Right renal pelvis (tissue), 4 donors: ENCODE measurements at places on chromosomes 2 and 18.
A peak's percentile ranks its signal among the peaks of the same experiment; 100 is the strongest.

DNA sequence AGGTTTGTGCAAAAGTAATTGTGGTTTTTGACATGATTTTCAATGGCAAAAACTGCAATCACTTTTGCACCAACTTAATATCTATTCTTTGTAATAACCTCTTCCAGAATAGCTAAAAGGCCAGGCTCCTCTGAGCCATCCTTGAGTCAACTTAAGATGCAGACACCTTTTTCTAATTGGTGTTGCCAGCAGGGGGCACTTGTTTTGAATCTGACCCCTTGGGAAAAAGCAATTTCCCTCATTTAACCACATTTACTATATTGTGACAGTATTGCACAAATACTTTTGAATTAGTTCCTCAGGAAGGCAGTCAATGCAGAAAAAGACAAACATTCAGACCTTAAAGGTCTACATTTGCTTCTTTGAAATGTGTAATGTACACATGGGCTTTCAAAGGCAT, 78.6 kb upstream of the GALNT5 start:
- no peak for DNase-seq

DNA sequence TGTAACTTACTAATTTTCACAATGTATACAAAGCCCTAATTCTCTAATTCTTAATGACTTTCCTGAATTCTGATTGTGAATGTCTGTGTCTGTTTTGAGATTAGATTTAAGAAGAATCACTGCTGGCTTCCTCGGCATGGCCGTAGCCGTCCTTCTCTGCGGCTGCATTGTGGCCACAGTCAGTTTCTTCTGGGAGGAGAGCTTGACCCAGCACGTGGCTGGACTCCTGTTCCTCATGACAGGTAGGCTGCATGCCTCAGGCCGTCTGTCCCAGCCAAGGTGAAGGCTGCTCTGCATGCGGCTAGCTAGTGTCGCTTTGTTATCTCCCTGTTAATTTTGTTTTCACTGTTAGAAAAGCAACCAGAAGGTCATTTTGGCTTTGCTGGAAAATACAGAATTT, 41.2 kb downstream of the TMEM178A start:
- no peak for DNase-seq

GRCh38 chr18:415617-416612, 84.6 kb downstream of the COLEC12 start:
- no peak for DNase-seq

DNA sequence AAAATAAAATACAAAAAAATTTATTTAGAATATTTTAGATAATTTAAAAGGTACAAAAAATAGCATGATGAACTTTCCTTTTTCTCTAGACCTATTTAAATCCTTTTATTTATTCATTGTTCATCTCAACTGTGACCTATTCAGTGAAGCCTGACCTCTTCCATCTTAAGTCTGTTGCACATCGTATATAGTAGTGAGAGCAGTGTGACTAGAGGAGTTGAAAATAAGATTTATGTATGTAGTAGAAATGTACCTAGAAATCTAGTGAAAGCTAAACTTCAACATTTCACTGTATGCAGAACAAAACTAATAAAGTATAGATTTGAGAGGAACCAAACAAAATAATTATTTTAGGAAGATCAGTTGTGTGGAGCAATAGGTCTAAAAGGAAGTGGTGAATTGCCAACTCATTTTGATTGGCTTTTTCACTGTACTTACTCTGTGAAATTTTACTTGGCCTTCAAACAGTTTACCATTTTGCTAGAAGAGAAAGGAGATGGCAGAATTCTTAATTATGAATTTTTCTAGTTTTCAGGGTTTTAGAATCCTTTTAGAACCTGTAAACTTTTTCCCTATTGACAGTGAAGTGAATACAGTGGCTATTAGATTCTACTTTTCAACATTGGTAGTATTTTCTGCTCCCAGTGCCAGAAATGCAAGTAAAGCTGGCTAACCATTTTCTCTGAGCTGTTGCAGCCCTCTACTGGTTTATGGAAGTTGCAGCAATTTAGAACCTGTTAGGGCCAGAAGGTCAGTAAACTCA, 11.0 kb downstream of the ANKRD12 start:
- no peak for DNase-seq

- DNase-seq: no peak
Observed at GRCh38 chr18:39741755-39742466, 2176.3 kb upstream of the CELF4 start.

DNA sequence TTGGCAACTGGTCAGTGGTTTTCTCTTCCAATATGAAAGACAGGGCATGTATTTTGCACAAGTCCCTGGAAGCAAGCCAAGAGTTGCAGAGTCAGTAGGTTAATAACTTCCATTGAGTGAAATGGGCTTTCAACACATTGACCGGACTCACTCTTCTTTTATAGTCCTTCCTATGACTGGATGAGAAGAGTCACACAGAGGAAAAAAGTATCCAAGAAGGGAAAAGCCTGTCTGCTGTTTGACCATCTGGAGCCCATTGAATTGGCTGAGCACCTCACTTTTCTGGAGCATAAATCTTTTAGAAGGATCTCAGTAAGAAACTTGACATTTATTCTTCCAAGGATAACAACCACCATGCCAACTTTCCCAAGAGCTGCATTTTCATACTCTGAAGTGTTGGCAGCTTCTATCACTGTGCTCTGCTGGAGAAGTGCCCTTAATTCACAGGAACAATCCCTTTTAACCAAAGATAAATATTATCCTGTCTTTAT, 45.4 kb downstream of the RASGRP3 start:
- DNase-seq: peak; percentile 23

DNA sequence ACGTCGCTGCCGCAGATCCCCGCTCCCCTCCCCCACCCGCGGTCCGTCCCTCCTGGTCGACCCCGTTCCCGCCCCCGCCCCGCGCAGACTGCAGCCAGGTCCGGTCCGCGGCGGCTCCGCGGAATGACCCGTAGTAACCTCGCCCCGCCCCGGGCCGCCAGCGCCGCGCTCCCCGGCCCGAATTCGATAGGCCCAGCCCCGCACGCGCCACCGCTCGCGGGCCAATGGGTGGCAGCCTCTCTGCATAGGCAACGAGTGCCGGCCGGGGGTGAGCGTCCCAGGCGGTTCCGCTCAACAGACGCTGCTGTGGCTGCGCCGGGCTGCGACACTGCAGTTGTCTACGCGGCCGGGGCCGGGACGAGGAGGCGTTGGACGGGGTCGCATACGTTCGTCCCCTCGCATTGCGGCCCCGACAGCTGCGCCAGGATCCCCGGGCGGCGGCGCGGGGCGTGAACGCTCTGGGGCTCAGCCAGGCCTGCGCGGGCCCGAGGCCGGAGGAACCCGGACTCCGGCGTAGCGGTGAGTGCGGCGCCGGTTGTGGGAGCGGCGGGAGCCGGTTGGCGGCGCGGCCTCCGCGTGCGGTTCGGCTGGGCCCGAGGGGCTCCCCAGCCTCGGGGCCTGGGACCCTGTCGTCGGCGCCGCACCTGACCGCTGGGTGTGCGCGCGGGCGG, at the start of gene ACSL3:
Gene ACSL3 (plus strand): TSS at position 297 of the 671 bp plus-strand sequence. CDS start 47,737 bp downstream, outside the sequence.
- DNase-seq: peak; percentile 87

DNA sequence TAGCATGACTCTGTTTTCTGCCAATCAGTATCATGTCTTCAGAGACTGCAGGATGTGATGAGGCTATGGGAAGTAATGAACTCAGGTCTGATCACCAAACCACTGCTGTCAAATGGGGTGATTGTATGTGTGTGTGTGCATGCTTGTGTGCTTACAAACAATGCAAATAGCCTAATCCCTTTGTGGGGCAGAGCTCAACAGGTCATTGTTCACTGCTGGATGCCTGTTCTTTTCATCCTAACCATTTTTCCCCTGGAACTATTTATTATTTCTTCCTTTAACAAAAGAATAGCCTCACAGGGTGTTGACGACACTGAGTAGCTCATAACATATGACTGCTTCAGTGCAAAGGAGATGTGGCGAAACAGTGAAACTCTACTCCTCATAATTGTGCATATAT, 55.9 kb downstream of the NXPH2 start:
- DNase-seq: no peak

DNA sequence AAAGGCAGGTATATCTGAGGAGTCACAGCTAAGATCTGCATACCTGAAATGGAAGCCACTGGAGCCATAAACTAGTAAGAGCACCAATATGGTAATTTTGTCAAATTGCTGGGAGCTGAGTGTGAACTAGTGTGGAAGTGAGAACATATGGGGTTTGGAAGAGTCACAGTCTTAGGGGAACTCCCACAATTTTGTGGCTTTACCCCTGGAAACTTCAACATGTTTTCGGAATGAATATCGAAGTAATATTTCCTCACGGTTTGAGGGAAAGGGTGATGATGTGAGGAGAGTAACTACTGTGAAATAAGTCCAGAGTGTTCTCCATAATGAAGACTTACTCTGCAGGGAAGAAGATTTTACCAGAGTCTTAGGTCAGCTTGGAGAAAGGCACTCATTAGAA, 565.9 kb downstream of the RIT2 start:
- no peak for DNase-seq

DNA sequence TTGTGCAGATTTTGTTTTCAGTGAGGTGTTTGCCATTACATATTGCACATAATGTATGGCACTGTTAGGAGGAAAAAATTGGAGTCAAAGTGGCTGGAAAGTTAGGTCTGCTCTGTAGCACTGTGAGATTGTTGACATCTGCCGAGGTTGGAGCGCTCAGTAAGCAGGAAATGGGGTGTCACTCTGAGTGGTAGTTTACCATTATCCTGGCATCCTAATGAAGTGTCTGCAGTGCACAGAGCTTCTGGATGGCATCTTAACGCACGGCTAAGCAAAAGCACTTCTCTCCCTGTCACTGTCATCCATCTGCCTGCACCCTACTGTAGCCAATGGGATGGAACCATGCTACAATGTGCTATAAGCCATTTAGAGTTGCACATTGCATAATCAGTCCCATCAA, 561.9 kb downstream of the ARHGAP15 start:
- DNase-seq: no peak

- DNase-seq: no peak
Observed at GRCh38 chr2:230634146-230634545, 78.5 kb upstream of the CAB39 start.

- no peak for DNase-seq
Observed at GRCh38 chr2:207511851-207512250, 17.9 kb upstream of the CREB1 start.

DNA sequence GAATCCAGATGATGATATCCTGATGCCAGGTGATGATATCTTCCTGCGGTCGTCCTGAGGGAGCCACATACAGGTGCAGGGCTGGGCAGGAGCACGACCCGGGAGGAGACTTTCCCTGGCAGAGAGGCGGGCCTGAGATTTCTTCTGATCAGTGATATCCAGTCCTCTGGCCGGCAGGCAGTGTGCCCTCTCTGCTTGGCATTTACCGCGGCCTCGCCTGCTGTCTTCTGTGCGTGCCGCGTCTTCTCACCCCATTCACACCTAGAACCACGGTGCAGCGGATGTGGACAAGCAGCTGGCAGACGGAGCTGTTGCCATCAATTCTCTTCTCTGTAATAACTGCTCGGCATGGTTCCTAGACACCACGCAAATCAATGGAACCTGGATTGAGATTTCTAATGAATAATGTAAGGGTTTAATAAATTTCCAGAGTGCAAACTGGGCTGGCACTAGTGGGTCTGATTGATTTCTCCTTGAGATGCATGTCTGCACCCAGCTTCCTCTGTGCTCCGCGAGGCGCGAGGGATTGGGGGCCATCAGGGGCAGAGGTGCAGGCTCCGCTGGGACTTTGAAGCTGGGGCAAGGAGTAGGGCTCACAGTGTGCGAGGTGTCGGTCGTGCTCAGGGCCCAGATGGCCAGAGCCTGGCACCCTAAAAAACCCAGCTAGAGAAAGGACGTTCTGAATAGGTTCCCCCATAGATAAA, 208.9 kb upstream of the HDAC4 start:
- DNase-seq: no peak

DNA sequence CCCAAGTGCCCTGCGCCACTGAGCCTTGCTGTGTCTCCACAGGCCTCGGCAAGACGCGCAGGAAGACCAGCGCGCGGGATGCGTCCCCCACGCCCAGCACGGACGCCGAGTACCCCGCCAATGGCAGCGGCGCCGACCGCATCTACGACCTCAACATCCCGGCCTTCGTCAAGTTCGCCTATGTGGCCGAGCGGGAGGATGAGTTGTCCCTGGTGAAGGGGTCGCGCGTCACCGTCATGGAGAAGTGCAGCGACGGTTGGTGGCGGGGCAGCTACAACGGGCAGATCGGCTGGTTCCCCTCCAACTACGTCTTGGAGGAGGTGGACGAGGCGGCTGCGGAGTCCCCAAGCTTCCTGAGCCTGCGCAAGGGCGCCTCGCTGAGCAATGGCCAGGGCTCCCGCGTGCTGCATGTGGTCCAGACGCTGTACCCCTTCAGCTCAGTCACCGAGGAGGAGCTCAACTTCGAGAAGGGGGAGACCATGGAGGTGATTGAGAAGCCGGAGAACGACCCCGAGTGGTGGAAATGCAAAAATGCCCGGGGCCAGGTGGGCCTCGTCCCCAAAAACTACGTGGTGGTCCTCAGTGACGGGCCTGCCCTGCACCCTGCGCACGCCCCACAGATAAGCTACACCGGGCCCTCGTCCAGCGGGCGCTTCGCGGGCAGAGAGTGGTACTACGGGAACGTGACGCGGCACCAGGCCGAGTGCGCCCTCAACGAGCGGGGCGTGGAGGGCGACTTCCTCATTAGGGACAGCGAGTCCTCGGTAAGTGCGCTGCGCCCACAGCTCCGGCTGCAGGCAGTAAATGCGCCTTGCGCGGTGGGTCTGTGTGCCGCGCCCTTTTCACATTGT, 136.8 kb downstream of the NCK2 start:
- no peak for DNase-seq

DNA sequence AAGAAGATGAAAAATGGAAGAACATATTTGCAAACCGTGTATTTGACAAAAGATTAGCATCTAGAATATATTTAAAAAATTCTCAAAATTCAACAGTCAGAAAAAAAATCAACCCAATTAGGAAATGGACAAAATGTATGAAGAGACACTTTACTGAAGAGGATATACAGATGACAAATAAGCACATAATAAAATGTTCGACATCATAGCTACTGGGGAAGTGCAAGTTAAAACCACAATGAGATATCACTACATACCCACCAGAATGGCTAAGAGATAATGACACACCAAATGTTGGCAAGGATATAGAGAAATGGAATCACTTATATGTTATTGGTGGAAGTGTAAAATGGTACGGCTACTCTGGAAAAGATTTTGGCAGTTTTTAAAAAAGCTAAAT, 11.7 kb upstream of the NUP35 start:
- no peak for DNase-seq

DNA sequence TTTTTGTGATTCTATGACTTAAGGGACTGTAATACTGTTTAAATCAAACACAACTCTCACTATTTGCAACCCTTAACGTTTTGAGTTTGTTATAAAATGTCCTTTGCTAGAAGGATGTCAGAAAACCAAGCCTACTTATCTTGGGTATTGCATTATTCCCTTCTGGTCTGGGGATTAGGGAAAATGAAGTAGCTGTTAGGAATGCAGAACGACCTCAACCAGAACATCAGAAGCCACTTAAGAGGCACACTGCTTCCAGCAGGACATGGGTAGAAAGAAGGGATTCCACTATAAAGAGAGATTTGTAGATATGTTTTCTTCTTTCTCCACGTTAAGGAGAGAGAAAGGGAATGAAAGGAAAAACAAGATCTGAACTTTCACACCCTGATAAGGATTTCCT, 101.2 kb downstream of the SETBP1 start:
- no peak for DNase-seq
